CD4-positive, alpha-beta T cell treated with Interleukin-4 for 1 hour (primary cell): ENCODE measurements at places on chromosomes 2 and 18.

GRCh38 chr2:65326276-65326675, 98.6 kb downstream of the ACTR2 start:
- no peak for DNase-seq

DNA sequence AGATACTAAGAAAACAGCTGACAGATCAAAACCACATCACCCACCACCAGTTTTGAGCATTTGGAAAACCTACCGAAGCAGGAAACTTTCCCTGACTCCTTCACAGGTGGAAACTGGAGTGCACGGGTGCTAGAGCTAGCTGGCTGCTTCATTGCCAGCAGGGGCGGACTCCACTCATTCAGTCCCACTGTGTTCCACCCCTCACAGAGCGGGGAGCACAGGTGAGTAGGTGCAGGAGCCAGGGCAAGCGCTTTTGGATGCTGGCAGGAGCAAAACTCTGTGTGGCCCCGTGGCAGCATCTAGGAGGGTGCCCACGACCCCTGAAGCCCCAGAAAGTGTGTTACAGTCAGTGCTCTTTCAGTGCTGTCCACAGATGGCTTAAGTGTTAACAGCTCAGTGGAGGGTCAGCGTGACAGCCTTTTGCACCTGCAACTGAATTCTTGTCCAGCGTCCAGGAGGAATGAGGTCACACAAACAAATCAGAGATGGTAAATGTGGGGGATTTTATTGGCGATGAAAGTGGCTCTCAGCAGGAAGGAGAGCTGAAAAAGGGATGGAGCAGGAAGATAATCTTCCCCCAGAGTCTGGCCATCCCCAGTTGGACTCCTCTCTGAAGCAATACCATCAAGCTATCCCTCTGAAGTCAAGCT, 71.1 kb downstream of the TMEM163 start:
- DNase-seq: no peak

DNA sequence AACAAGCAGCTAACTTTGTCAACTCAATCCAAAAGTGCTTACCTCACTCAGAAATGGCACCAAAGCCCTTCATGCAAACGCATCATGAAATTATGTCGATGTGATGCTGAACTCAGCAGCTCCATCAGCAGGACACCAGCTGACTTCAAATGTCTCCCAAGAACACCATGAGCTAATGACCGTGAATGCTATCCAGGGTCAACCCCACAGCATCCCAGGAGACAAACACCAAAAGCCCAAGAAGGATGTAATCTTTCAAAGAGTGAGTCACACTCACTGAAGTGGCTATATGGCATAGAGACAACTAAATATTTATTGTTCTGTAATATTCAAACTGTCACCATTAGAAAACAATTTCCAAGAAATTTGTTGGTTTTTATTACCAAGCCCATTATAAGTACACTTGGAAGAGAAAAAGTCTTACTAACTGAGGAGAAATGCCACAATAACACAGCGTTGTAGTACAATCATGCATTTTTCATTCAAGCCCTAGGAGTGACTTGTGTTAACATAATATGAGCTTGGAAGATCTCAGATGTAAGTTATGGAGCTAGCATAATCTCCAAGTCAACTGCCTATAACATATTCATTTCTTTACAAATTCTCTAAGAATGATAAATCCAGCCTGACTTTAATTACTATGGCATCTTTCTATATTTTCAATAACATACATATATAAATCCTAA, 165.0 kb upstream of the CCDC68 start:
- no peak for DNase-seq

GRCh38 chr2:158975271-158975921, 7.0 kb downstream of the TANC1 start:
- no peak for DNase-seq

DNA sequence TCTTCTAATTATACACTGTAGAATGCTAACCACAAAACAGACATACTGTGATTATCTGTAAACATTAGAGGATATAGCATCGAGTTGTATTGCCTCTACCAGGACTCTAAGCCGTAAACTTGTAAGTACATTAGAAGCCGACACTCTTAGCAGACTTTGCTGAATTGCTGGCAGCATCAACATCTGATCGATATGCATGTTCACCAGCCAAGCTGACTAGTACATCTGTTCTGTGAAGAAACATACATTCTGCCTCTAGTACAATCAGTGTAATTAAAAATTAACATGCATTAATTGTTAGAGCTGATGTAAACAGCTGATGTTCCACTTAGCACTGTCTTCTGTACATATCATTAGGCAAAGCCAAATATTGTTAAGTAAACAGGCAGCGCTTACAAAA, 502.2 kb downstream of the NR4A2 start:
- DNase-seq: no peak

DNA sequence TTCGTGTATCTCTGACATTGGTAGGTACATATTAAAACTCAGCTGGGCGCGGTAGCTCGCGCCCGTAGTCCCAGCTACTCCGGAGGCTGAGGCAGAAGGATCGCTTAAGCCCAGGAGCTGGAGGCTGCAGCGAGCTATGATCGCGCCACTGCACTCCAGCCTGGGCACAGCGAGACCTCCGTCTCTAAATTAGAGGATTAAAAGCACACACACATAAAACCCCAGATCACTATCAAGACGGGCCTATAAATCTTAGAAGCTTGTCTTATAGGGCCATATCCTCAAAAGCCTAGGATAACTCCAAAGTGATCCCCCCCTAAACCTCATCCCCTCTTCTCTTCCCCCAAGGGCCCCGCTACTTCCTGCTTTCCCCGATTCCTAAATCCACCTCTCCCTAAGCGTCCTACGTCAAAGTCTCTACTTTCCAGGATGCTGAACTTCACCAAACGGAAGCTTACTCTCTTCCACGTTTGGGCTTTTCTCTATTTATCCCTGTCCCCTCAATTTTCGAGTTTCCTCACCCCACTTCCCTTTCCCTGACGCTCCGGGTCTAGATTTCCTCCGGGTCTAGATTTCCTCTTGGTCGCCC, 707 bp downstream of the KRCC1 start:
- DNase-seq: peak; percentile 15

DNA sequence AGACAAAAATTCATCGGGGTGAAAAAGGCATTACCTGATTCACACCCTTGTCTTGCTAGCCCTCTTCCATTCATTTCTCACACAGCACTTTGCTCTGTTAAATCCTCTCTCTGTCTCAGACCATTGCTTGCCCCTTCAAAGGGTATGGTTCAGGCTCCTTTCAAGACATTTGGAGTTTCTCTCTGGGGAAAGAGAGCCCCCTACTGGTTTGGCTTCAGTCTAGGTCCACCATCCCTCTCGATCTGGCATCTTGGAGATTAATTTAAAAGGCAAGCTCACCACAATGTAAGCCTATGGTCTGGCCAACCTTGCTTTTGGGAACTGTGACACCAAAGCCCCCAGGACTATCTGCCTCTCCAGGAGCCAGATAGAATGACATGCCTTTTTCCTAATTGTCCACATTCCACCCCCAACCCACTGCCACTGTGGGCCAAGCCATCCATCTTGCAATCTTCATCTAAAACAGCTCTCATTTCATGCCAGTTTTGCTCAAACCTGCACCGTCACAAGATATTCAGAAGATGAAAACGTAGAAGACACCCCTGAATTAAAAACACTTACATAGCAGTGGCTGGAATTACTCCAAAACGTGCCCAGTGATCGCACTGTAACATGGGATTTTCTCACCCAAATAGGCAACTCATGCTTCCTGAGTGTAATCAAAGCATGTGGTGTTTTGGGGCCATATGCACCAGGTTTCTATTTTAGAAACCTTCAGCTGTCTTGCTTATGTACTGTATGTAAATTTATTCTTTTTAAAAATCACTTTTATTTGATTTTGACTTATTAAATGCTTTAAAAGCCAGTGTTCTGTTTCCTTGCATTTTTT, 93.9 kb downstream of the FARSB start:
- DNase-seq: peak; percentile 13

DNA sequence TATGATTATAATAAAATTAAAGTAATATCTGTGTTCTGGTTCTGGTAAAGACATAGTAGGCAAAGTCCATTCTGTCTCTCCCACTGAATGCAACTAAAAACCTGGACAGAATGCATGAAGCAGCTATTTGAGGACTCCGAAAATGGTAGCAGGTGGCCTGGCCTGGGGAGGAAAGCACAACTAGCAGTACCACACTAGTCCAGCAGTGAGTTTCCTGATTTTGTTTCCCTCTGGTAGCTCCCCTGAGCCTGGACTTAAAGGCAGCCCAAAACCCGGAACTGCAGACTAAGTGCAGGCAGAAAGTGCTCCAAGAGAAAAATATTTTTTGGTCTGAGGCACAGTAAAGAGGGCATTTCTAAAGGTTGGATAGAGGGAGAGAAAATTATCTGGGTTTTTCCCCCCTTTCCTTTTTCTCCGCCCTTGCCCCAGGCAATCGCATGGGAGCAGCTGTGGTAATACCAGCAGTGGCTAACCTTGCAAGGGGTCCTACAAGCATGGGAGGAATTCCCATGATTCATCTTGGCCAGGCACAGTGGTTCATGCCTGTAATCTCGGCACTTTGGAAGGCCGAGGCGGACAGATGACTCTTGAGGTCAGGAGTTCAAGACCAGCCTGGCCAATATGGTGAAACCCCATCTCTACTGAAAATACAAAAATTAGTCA, 32.3 kb downstream of the ASXL2 start:
- DNase-seq: no peak

DNA sequence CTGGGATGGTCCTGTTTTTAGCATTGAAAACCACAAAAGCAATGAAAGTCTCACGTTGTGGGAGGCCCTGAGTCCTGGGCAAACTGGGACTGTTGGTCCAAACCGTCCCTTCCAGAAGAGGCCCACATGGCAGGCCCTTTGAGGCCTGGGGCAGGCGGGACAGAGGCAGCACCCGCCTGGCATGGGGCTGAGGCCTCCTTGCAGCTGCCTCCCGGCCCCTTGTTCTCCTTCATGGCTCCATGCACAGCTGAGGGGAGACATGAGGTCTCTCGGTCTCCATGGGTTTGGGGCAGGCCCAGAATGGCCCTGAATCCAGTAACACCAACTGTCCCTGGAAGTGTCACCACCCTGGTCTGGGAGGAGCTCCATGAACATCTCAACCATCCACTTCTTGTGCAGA, 61.9 kb downstream of the RRM2 start:
- no peak for DNase-seq

DNA sequence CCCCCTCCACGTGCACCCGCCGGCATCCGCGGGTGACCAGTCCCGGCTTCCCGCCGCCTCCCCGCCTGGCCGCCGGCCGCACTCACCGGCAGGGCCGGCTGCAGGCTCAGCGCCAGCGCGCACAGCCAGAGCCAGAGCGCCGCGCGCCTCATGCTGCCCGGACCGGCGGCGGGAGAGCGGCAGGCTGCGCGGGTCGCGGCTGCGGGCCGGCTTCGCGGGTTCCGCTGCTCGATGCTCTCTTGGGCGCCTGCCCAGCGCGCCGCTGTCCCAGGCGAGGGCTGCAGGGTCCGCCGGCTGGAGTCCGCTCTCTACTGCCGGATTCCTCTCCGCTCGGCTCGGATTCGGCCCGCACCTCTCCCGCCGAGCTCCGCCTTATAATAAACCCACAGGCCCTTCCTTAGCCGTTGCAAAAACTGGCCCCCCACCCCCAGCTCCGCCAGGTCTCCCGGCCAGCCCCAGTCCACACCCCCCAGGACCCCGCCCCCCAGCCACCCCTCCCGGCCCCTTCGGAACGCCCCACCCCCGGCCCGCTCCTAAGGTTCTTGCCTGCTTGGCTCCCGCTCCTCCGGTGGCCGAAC, at the start of gene SDC1:
SDC1 (minus strand) TSS at position 415 of the 578 bp plus-strand sequence; CDS start at position 152, 263 bp downstream.
- no peak for DNase-seq

DNA sequence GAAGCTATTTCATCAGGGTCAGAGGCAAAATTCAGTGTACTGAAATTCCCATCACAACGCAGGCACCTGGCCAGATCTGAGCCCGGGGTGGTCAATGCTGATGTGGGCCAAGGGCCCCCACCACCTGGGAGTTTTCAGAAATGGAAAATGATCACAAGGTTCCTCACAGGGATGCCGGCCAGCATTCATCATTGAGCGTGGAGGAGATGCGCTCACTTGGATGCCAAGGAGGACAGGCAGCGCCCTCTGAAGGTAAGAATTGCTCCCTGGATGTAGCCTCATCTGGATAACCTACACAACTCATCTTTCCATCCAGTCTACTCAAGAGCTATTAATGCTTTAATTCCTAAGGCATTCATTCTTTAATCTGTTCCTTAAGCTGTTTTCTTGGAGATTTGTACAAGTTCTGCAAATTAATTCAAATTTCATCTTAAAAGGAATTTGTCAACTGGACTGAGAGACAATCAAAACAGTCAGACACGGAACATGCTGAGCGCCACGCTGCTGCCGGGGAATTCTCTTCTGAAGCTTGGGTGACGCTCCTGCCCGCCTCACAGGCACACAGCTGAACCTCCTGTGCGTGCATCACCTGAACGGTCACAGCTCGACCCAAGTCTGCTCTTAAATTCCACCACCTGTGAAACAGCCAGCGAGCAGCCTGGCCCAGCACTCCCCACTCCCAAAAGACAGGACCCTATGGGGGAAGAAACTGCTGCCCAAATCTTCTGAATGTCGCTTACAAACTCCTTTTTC, 206.7 kb downstream of the HDAC4 start:
- no peak for DNase-seq

DNA sequence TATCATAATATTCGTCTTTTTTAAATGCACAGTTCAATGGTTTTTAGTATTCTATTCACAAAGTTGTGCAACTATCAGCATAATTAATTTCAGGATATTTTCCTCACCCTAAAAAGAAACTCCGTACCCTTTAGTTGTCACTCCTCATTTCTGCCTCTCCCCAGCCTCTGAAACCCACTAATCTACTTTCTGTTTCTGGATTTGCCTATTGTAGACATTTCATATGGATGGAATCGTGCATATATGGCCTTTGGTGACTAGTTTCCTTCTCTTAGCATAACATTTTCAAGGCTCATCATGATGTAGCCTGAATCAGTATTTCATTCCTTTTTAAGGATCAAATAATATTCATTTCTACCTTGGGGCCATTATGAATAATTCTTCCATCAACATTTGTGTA, 18.5 kb downstream of the NEURL3 start:
- no peak for DNase-seq

DNA sequence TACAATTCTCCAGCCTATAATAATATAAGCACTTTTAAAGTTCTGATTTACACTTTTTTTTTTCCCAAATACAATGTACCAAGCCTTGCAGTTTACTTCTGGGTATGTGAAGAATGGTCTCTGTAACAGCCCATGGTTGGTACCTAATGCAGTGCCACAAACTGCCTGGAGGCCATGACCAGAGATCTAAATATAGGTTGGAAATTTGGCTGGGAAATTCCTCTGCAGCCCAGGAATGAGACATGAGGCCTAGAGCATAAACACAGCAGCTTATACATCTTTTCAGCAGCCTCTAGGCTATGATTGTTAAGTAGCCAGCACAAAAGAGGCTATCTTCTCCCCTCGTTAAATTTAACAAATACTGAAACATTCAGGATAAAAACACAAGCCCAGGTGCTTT, 432.0 kb upstream of the FAM98A start:
- DNase-seq: no peak

DNA sequence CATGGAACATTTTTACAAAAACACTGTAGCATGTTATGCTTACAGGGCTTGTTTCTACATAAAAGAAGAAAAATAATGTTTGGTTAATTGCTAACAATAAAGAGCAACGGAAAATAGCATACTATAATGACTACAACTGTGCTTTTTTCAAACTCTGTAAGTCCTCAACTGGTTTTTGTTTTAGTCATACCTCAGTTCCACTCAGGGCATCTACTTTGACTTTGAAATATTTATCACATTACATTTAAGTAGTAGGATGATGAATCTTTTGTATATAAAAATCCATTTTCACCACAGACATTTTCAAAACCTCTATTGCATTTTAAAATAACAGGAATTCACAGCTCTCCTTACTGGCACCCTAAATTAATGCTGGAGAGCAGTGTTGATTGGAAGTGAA, 8.3 kb downstream of the SATB2 start:
- no peak for DNase-seq
